Activated CD8-positive, alpha-beta memory T cell treated with anti-CD3 and anti-CD28 coated beads for 1 hour (primary cell): ENCODE measurements at places on chromosomes 12 and 14.

DNA sequence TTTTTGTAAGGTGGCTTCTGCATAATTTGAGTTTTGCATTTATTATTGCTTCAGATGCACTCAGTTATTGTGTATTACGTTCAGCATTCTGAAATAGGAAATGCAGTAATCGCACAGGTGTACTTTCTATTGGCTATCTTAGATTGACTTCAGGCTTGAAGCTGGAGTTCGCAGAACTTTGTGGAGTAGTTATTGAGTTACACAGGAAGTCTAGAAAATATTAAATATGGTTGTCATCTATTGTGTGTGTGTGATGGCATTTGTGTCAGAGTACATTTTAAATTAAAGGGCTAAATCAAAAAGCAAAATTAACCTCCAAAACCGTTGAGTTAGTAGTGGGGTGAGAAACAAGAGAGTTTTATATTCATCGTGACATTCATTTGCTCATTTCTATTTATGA, 2.7 kb downstream of the ARID2 start:
- DNase-seq, result no peak

DNA sequence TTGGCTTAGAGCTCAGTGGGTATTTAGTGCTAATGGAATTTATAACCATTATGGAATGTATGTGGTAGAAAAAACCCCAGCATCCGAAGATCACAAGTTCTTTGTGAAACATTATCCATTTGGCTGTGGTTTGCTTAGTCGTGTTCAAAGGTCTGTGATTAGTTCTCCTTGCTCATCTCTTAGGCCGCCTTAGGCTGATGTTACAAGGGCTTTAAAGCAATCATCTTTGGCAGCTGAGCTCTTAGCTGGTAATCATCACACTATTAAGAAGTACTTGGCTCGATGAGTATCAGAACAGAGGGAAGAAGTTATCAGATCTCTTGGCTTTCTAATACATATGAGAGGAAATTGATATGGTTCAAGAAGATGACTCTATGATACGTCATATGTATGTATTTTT, 124.1 kb upstream of the E2F7 start:
- DNase-seq, result no peak

GRCh38 chr12:62957233-62957953, 22.4 kb upstream of the PPM1H start:
- DNase-seq, result no peak

- no peak for DNase-seq
These were observed 57.9 kb downstream of the PDE3A start for GRCh38 chr12:20426191-20426590.

DNA sequence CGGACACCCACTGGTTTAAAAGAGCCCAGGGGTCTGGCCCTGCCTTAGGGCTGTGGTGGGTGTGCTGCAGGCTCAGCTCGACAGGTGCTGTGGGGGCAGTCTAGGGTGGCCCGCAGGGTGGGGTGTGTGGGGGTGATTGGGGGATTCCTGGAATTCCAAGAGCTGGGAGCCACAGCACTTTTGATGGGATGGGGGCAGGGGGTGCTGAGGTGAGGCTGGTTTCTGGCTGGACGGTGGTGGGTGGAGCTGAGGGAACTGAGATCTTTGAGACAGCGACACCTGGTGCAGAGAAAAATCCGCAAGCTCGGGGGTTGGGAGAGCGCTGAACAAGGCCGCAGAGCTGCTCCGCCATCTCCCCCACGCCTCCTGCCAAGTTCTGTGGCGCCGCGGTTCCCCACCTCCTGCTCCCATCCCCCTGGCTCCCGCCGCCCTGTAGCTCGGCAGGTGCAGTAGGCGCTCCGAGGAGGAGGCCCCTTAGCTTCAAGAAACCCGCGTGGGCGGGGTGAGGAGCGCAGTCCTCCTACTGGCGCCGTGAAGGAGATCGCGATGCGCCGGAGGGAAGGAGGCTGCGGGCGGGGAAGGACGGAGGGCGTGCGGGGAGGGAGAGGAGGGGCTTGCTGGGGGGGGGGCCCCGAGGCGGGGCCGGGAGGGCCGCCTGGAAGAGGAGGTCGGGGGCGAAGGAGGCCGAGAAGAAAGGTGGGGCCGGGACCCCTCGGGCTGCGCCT, 1.3 kb upstream of the TEDC1 start:
- DNase-seq, result peak; percentile 77

DNA sequence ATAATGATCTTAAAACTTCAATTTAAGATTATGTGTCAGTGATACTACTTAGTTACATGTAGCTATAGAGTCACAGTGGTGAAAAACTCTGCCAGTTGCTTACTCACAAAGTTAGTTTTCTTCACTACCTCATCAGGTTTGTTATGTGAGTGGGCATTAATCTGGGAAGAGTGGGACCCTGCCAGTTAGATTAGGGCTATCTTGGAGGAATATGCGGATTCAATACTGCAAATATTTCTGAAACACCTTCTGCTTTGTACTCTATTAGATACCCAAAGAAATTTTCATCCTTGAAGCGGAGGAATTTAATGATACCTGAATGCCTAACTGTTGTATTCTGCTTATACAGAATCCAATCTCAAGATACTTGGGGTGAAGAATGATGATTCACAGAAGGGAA, 25.1 kb downstream of the ZNF268 start:
- DNase-seq, result no peak

GRCh38 chr12:17357396-17357795, 732.6 kb downstream of the RERGL start:
- DNase-seq, result no peak

- DNase-seq, result no peak
These were observed 30.5 kb upstream of the SLC10A1 start for GRCh38 chr14:69827560-69827959.
